GM12892 (cell line): ENCODE measurements at places on chromosomes 12 and 14.

DNA sequence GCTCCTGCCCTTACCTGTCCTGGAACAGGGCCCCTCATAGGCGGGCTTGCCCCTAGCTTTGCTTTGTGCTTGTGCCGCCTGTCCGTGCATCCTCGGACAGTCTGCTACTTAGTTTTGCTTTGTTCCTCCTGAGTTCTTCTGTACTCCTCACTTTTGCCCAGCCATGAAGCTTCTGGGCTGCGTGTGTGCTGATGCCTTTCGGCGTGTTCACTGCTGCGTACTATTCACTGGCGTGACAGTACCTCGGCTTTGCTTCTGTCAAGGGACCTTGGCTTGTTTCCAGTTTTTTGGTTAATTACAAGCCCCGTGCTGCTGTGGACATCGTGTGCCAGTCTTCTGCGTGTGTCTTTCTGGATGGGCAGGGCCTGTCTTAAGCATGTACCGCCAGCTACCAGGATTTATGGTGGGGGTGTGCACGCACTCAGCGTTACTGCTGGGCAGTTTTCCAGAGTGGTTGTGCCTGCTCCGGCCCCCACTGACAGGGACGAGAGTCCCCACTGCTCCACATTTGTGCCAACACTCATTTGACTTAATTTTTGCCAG, 2.5 kb downstream of the PACS2 start:
- no peak for DNase-seq

- no peak for DNase-seq
Measured at GRCh38 chr14:100622708-100623485, 35.7 kb upstream of the BEGAIN start.

DNA sequence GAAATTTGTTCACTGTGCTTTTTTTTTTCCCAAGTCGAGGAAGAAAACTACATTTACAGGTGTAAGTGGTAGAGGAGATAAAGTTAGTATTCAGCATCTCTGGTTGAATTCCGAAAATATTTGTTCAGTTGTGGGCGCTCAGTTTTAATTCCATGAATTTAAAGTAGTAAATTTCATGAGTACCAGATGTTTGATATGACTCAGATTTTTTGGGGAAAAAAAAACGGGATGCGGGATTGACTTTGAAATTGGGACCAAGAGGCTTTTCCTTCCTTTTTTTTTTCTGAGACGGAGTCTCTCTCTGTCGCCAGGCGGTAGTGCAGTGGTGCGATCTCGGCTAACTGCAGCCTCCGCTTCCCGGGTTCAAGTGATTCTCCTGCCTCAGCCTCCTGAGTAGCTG, 1.6 kb downstream of the TULP3 start:
- DNase-seq: no peak

DNA sequence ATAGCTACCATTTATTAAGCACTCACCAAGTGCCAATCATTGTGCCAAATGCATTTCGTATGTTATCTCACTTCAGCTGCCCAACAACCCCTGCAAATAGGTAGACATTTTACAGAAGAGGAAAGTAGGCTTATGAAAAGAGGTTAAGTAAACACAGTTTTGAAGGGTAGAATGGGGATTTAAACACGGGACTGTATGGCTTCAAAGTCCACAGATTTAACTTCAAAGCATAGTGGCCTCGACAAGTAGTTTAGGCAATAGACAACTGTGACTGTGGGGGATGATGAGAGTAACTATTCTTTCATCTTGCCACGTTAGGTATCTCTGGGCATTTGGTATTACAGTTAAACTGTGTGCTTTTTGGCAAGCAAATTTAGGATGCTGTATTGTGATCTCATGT, 266.8 kb upstream of the SRRM4 start:
- DNase-seq: no peak

DNA sequence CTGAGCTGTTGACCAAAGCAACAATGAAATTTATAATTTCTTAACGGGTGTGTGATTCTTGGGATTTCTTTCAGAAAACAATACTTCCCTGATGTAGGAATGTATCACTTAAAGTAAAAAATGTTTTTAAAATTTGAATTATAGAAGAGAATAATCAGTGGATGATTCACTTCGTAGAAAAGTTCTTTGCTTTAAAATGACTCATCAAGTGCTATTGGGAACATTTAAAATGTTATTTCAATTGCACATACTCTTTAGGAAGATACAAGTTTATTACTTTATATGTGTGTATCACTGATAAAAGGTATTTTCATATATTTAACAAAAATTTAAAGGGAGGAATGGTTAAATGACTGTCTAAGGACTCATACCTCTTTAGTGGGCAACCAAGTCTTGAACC, 155.3 kb downstream of the PDE3A start:
- no peak for DNase-seq

DNA sequence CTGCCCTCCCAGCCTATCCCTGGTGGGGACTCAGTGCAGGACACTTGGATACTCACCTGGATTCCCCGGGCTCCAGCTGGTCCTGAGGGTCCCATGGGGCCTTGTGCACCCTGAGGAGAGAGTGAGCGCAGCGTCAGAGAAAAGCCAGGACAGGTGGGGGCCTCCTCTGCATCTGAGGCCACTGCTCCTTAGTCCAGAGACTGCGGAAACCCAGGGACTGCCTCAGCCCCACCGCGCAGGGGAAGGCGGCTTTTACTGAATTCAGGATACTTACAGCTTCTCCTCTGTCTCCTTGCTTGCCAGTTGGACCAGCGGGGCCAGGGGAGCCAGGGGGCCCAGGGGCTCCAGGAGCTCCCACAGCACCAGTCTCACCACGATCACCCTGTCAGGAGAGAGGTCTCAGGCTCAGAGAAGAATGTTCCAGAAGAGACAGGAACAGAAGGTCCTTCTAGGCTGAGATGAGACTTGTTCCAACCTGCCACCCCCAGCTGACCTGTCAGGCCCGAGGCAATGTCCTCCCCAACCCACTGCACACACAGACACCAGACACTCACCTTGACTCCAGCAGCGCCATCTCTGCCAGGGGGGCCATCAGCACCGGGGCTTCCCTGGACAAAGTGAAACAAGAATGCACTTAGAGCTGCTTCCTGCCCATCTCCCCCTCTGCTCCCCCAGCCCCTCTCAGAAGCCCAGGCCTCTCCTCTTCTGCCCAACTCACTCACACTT, 13.8 kb downstream of the TMEM106C start:
- DNase-seq: no peak

DNA sequence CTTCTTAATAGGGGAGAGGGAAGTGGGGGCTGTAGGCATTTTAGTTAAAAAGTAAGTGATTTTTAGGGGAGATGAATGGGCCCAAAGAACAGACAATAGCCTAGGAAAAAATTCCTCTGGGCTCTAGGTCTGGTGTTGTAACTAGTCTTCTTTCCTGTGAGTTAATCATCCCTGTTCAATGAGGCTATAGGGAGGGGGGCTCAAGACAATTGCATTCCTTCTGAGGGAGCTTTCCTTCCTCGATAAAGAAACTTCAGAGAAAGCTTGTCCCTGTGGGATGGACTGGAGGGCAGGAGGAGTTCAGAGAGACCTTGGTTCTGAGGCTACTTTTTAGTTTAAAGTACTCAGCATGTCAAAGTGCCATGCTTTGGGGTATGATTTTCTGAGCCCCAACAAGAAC, 127.2 kb downstream of the BBS10 start:
- no peak for DNase-seq

DNA sequence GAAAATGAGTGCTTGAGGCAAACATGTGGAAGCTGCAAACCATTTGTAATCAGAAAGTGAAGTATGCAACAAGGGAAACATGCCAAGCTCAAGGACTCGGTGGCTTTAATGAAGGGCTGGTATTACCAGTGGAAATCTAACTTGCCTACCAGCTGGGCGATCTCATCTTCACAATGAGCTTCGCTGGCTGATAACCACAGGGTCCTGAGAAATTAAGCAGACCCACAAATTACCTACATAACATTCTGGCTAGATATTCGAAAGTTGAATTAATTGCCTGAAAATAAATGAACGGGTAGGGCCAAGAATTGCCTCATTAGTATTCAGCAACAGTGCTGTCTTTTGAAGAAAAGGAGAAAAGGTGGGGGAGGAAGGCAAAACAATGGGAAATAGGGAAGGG, 439.4 kb downstream of the PDZRN4 start:
- no peak for DNase-seq

GRCh38 chr12:84348582-84348981, 564.0 kb downstream of the SLC6A15 start:
- no peak for DNase-seq

- DNase-seq: no peak
Measured at GRCh38 chr12:47312808-47313426, 233.2 kb upstream of the AMIGO2 start.

DNA sequence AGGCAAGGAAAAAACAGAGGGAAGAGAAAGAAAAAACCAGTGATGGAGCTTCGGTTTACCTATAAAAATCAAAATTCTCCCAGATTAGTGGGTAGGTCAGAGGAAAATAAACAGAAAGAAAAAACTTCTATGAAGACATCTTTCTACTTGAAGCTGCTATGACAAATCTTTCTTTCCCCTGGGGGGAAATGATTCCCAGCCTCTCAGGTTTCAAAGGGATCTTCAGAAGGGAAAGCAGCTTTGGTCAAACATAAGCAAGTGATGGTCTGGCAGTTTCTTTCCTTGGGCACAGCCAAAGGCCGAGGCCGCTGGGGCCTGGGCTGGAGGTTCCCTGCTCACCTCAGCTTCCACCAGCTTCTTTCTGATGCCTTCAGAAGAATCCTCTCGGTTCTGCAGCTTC, 104.5 kb downstream of the PRKAB1 start:
- no peak for DNase-seq

DNA sequence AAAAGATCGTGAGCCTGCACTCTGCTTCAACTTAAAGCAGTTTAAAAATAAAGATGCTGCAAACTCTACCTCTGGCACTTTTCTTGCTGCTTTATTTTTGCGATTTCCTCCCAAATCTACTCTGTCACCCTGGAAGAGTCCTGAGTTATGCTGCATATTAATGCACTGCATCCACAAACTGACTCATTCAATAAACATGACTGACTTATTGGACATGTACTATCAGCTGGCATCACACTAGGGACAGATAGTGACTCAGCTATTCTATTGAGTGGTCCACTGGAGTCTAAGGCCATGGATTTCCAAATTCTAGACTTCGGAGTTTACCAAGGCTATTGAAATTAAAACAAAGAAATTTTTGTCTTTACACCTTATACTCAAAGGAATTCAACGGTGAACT, 90.7 kb upstream of the PTPRR start:
- DNase-seq: no peak

DNA sequence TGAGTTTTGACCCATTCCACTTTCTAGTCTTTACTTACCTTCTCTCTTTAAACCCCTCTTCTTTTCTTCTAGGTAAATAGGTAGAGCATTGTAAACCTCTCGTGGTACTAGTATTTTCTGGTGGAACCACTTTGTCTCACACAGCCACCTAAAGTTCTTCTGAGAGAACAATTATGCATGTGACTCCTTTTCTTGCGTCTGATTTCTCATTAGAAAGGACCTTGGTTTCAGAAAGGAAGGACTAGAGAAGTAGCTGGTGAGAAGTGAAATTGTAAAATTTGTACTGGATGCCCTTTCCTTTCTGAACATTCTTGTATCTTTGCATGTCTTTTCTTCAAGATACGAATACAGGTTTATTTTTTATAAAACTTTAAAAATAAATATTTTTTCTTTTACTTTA, 99.0 kb downstream of the NUBPL start:
- DNase-seq: no peak

DNA sequence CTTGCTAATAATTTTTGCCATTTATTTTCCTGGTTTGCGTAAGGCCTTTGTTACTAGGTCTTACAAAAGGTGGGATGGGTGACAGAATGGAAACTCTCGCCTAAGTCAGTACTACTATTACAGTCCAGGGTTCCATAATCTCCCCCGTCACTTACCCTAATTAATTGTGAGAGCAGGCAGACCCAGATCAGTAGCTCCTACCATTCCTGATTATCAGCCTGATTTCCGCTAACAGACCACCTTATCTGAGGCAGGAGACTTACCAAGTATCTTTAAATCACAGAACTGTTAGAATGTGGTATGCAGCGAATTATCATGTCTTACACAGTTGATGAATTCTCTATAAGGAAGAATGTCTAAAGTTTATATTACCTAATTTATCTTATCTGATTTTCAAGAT, 234.7 kb downstream of the FOXN3 start:
- DNase-seq: no peak

DNA sequence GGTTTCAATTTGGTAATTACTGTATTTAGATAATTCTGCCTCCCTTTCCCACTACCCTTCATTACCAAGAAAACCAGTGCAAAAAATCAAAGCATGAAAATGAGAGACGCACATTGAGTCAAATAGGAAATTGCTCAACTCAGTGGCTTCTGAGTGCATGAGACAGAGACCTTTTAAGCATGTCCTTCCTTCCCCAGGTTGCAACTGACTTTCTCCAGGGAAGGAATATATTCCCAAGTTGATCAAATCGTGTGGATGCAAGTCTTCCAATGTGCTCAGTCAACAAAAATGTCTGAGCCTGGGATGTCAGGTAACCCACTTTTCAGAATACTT, 12.9 kb downstream of the BMP4 start:
- DNase-seq: no peak

- DNase-seq: no peak
Measured at GRCh38 chr14:77061630-77062257, 33.2 kb upstream of the IRF2BPL start.

GRCh38 chr14:55832974-55833373, 253.0 kb downstream of the KTN1 start:
- DNase-seq: no peak

DNA sequence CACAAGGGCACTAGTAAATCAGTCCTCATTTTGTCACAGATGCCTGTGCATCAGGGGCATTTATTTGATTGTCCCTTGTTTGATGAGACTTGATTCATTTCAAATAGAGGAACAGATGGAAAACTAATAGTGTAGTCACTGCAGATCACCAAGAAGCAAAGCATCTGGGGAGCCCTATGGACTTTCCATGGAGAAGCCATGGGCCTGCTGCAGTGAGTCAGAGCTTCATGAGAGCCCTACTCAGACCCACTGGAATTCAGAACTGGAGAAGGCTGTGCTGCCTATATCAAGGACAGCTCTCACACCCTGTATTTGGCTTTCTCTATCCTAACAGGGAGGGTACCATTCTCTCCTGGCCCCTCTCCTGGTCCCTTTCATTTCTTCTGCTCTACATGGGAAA, 126.2 kb downstream of the GRIP1 start:
- DNase-seq: no peak

GRCh38 chr12:113086249-113087164, 30.0 kb downstream of the DTX1 start:
- no peak for DNase-seq

DNA sequence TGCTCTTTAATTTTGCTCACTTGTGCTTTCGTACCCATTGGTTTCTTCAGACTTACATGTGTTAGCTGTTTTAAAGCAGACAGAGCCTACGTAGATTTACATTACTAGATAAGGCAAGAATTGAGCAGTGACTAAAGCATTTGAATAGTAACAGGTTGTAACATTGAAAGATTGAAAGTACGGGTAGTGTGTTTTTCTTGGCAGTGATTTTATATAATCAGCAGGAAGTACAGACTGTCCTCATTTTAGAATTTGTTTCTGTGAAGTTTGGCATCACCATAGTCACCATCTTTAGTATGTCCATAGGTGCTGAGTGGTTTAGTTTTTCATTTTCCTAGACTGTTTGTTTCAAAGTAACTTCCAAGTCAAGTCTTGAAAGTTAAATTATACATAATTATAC, 14.0 kb downstream of the RTRAF start:
- no peak for DNase-seq
